Caco-2 (cell line): ENCODE measurements at places on chromosomes 7 and 10.

- no peaks in the 10 kb centered on the region for H3K27me3 ChIP-seq
- H3K4me3 ChIP-seq, result no peak overlapping the region
Observed at GRCh38 chr10:121633056-121633455, 34.8 kb upstream of the FGFR2 start.

DNA sequence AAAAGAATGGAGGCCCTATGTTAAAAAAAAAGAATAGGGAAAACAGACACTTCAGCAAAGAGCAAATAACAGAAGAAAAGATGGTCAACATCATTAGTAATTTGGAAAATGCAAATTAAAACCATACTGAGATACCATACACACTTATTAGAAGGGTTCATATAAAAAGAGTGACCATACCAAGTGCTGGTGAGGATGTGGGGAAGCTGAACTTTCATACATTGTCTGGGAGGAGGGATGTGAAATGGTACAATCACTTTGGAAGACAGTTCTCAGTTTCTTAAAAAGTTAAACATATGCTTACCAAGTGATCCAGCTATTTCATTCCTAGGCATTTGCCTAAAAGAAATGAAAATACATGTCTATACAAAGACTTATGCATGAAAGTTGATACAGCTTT lies 194.4 kb downstream of the CXCL12 start:
- DNase-seq, result no peak
- H3K27me3 ChIP-seq, result no peaks in the 10 kb centered on the region
- H3K4me1 ChIP-seq, result no peaks in the 10 kb centered on the region
- no peaks in the 10 kb centered on the region for H3K36me3 ChIP-seq

- no peaks in the 10 kb centered on the region for H3K27me3 ChIP-seq
- no peaks in the 10 kb centered on the region for H3K4me1 ChIP-seq
- H3K27ac ChIP-seq, result no peak overlapping the region
- no peak for DNase-seq
Observed at GRCh38 chr7:127571741-127572505, 13.5 kb downstream of the GCC1 start.

DNA sequence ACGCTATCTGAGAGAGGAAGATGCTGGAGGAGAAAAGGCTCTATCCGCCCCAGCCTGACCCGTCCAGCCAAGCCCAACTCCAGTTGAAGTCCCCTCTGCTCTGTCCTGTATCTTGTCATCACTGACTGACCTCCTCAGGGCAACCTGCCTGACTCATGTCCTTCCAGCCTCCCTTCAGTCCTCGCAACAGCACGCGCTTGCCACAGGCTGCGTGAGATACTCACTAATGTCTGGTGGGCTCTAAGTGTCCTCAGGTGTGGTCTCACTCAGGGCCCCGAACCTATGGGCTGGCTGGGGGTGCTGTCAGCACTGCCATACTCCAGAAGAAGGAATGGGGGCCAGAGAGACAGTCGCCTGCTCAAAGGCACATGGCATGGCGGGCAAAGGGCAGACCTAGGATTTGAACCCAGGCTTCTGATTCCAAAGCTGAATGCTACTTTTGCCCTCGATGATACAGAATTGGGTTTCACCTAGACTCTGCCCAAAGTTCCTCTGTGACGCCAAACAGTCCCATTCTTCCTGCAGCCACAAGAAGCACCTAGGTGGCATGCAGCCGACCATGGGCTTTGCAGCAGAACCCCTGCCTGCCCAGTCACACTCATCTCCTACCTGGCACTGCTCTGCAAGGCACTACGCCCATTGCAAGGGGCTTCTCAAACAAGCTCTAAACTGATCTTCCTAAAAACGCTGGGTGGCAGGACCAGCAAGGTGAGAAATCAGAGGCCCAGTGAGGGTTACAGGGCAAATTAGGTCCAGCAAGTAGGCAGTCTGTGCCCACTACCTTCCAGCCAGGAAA lies 8.5 kb downstream of the FAM53B start:
- peaks cover 11% of the 10 kb centered on the region for H3K4me1 ChIP-seq
- no peaks in the 10 kb centered on the region; the same call in 1 of the 2 replicates for H3K36me3 ChIP-seq
- DNase-seq, result no peak
- H3K4me3 ChIP-seq, result no peak overlapping the region

DNA sequence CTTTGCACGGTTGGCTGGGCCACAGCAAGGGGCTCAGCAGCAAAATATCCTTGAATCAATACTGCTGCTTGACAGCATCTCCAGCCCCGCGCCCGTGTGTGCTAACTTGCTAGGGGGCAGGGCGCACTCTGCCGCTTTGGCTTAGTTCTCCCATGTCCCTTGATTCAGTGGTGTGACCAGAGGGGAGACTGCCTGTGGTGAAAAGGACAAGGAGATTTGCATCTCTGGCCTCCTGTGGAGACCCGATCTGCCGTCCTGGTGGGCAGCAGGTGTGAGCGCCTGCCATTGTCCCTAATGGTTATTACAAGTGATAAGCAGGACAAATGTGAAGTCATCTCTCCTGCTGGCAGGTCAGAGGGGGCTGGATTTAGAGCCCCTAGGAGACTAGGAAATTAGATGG lies 500.2 kb upstream of the GALNT17 start:
- no peak overlapping the region for H3K27ac ChIP-seq
- no peaks in the 10 kb centered on the region for H3K4me1 ChIP-seq
- no peaks in the 10 kb centered on the region for H3K36me3 ChIP-seq
- no peak for DNase-seq
- no peaks in the 10 kb centered on the region; the same call in 1 of the 2 replicates for H3K27me3 ChIP-seq
